ENCODE measurements at places on chromosomes 11 and 22. TPM values are rescaled to one million over a fixed set of nuclear protein-coding genes. Genes with fewer than 3 reads are reported as not detected.

KLHL35 gene
- total RNA-seq, result 1.2 TPM

SPDYC gene
- total RNA-seq, result not detected

CRYAB gene
- 20.0 TPM for total RNA-seq

LTBP3 gene
- total RNA-seq, result 22.3 TPM

DKK3 gene
- total RNA-seq, result 168 TPM

TMEM86A gene
- total RNA-seq, result 0.45 TPM

TSSK2 gene
- not detected for total RNA-seq

KCNJ1 gene
- total RNA-seq, result not detected

SLC17A6 gene
- not detected for total RNA-seq

VSIG10L2 gene
- total RNA-seq, result not detected

LRRC4C gene
- total RNA-seq, result not detected

ZNRF3 gene
- total RNA-seq, result 5.5 TPM

MRGPRX3 gene
- total RNA-seq, result not detected

RASSF10 gene
- total RNA-seq, result not detected

CDHR5 gene
- not detected for total RNA-seq

NRXN2 gene
- 0.89 TPM for total RNA-seq

GLYATL1 gene
- 1.3 TPM for total RNA-seq

CALCA gene
- not detected for total RNA-seq

KRTAP5-9 gene
- not detected for total RNA-seq

SUSD2 gene
- 3.1 TPM for total RNA-seq

ASCL2 gene
- not detected for total RNA-seq

Measured in bronchus fibroblast of lung (primary cell).